Activated gamma-delta T cell treated with Interleukin-2 at 50 U/mL for 16 hours (primary cell): ENCODE measurements at places on chromosomes 2 and 18.

DNA sequence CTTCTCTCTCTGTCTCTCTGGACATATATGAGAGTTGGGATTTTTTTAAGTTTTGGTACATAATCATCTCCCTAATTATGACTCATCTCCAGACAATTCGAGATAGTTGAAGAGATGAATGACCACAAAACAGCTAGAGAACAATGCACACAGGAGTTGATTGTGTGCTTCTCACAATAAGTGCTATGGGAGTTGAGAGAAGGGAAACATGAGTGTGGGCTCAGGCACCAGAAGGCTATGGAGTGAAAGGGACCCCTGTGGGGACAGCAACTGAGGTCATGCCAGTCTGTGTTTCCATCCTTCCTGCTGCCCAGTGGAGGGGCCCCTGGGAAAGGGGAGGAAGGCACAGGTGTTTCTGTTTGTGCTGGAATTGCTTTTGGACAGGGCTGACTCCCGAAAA lies 6.5 kb upstream of the YWHAQ start:
- no peak for DNase-seq

GRCh38 chr2:234203135-234203984 lies 152.9 kb downstream of the SPP2 start:
- no peak for DNase-seq

- no peak for DNase-seq
Measured at GRCh38 chr2:17959833-17960232, 81.4 kb downstream of the KCNS3 start.

GRCh38 chr2:236127010-236127409 lies 41.2 kb downstream of the GBX2 start:
- no peak for DNase-seq

DNA sequence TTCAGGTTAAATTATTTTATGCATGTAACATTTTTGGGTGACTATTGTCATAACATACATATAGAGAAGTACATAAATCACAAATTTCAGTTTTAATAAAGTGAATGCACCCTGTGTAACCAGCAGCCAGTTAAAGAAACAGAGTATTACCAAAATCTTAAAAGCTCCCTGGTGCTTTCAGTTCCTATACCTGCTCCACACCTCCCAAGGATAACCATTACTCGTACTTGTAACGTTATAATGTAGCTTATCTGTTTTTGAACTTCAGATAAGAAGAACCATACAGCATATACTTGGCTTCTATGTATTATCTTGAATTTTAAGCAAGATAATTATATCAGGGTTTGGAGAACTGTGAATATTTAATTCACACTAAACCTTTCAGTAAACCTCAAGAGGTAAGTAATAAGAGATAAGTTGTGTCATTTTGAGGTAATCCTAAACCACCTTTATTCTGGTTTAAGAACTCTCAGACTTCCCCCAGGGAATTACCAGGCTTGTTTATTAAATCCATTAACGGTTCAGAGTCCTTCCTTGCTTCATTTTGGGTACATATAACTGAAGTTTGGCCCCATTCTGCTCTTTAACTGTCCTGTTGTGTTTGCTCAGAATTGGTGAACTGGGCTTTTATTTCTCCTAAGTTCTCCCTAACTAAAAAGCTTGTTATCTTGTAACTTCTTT lies 58.6 kb downstream of the LCLAT1 start:
- DNase-seq: no peak

DNA sequence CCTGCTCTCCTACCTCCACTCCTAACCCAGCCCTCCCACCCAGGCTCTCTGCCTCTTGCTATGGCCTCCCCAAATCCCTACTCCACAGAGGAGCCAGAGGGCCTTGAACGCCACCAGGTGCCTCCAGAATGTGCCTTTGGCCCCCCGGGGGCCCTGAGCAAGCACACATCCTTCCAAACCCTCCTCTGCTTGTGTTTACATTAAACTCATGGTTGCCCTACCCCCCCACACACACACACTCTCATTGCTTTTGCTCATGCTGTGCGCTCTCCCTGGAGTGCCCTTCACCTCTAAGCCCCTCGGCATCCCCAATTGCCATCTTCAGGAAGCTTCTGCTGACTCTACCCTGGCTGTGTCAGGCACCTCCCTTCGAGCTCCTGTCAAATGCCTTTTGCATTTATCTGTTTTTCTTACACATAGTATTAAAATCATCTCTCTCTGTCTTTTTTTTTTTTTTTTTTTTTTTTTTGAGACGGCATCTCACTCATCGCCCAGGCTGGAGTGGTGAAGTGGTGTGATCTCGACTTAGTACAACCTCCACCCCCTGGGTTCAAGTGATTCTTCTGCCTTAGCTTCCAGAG lies 16.3 kb upstream of the TET3 start:
- no peak for DNase-seq

- DNase-seq: no peak
Measured at GRCh38 chr2:232377841-232378734, 463 bp upstream of the ALPP start.

DNA sequence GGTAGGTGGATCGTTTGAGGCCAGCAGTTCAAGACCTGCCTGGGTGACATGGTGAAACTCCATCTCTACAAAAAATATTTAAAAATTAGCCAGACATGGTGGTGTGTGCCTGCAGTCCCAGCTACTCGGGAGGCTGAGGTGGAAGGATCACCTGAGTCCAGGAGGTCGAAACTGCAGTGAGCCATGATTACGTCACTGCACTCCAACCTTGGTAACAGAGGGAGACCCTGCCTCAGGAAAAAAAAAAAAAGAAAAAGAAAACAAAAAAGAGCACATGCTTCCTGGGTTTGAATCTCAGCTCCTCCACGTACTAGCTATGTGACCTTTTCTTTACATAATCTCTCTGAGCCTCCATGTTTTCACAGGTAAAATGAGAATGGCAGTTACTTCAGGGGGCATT lies 107.5 kb upstream of the STPG4 start:
- no peak for DNase-seq

GRCh38 chr18:6406910-6407470 lies 7.7 kb downstream of the L3MBTL4 start:
- no peak for DNase-seq

- DNase-seq: no peak
Measured at GRCh38 chr2:72036173-72036545, 111.5 kb downstream of the CYP26B1 start.

DNA sequence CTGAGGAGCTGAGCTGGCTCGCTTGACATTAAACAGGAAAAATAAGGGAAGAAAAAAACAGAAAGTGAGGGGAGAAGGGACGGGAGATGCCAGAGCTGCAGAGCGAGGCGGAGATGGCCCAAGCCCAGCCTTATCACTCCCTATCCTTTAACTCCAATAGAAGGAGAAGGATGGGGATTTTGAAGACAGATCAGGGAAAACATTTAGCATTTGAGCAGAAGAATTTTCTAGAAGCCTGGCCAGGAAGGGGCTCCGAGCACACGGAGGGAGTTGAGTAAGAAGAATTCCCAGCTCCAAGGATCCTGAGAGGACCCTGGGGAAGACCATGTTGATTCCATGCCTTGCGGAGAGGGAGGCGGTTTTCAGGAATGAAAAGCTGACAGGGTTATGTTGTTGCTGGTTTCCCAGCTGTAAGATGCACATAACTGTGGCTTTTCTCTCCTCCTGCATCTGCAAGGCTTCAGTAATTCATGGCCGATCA lies 35.6 kb downstream of the TWIST2 start:
- DNase-seq: no peak

- DNase-seq: no peak
Measured at GRCh38 chr2:152743002-152743401, 24.6 kb downstream of the ARL6IP6 start.

- DNase-seq: no peak
Measured at GRCh38 chr2:84459944-84460429, 907 bp upstream of the SUCLG1 start.

- no peak for DNase-seq
Measured at GRCh38 chr2:10309286-10309685, 6.6 kb downstream of the HPCAL1 start.

GRCh38 chr2:120253021-120253882 lies 600 bp downstream of the RALB start:
- DNase-seq: no peak

GRCh38 chr2:10926191-10926820 lies 14.6 kb downstream of the KCNF1 start:
- DNase-seq: no peak

DNA sequence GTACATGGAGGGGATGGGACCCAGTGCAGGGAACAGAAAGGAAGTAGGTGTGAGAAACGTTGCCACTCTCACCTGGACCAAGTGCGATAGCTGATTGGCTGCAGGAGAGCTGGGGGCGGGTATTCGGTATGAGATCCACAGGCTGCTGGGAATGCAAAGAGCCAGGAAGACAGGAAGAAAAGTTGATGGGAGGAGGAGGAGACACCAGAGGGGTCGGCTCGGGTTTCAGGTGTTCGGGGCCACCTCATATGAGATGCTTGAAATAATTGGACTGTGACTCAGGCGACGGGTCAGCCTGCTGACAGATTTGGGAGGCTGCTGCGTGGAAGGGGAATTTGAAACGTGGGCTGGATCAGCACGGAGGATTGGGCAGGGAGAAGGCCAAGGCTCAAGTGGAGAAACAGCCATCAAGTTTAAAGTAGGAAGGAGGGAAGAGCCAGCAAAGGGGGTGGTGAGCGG lies 65.1 kb downstream of the MRPS9 start:
- no peak for DNase-seq

DNA sequence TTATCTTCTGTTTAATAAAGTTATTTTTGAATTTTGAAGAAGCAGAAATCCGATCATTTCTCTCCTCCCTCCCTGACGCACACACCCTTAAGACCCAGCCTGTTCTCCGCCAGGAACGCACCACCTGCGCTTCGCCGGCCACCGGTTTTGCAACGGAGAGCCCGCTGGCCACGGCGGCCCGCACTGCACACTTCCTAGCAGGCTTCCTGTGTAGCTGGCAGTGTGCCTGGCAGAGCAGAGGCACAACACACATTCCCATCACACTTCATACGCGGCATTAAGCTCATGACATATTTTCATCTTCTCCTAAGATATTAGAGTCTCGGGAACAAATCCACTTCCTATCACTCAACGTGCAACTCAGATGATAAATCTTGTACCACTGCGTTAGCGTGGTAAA lies 148.0 kb downstream of the HDAC4 start:
- no peak for DNase-seq

DNA sequence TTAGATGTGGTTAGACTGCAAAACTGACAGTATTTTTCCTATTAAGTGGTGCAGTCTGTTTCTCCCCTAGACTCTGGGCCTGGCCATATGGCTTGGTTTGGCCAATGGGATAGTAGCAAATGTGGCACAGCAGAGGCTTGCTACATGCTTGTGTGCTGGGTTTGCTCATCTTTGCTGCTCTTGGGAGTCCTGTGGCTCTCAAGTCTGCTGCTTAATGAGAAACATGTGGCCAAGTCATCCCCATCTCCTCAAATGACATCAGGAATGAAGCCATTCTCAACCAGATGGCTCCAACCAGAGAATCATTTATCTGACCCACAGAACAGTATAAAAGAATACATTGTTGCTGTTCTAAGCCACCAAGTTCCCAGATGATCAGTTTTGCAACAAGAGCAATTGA lies 57.1 kb upstream of the PAX3 start:
- no peak for DNase-seq

DNA sequence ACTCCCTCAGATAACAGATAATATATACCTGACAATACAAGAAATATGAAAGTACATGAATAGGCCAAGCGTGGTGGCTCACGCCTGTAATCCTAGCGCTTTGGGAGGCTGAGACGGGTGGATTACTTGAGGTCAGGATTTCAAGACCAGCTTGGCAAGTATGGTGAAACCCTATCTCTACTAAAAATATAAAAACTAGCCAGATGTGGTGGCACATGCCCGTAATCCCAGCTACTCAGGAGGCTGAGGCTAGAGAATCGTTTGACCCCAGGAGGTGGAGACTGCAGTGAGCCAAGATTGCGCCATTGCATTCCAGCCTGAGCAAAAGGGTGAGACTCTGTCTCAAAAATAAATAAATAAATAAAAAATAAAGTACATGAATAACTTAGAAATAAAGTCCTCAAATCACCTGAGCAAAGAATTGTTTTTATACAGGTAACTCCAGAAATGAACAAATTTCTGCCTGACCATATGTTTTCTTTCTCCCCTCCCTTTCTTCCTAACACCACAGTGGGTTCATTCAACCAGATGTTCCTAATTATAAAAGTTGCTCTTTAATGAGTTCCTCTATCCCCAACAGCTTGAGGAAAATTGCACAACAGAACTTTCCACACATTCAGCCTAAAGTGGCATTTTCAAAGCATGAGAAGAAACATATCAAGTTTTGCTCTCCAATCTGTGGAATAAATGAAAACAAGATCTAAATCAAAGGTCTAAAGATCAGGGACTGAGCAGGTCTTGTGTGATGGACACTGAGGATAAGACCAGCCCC lies 33.6 kb upstream of the AP1S3 start:
- DNase-seq: no peak

- no peak for DNase-seq
Measured at GRCh38 chr2:30229596-30229995, 1.7 kb upstream of the LBH start.

DNA sequence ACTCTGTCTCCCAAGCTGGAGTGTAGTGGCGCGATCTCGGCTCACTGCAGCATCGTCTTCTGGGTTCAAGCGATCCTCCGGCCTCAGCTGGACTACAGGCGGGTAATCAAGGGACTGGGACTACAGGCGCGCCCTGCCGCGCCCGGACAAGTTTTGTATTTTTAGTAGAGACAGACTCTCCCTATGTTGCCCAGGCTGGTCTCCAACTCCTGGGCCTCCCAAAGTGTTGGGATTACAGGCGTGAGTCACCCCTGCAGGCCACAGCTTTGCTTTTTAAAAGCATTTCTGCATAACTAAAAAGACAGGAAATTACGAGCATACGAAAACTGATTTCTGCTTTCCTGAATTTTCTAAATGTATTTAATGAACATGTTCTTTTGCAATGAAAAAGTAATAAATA lies 916 bp upstream of the OSBPL1A start:
- DNase-seq: no peak

DNA sequence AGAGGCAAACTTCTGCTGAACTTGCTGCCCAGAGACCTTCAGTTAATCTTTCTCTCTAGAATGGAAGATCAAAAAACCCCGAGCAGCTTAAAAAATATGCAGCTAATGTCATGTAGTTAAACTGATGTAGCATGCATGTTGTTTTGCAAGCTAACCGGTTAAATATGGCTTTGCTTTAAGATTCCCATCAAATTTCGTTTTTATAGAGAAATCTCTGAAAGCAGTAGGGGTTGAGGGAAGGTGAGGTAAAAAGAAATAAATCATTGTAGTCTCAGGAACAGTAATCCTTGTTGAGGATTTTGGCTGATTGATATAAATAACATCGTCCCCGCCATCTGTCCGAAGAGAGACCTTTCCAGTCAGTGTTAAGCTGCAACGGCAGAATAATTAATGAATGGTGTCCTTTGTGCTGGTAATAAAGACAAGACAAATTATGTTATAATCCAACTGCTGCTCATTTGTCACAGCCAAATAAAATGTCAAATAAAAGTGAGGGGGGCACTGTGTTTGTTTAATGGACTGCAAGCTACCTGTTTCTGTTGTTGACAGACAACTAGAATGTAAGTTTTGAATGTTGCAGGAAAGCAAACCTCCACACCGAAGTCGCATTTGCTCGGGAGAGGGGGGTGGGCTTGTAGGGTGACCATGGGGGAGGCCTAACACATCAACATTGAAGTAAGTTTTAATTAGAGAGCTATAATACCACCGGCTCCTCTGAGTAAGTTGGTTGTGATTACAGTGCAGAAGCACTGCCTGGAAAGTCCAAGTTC lies 555.5 kb downstream of the ARHGAP15 start:
- no peak for DNase-seq

GRCh38 chr2:54634021-54634420 lies 89.4 kb upstream of the EML6 start:
- no peak for DNase-seq
